ENCODE measurements at places on chromosomes 1 and 21. TPM values are rescaled to one million over a fixed set of nuclear protein-coding genes. Genes with fewer than 3 reads are reported as not detected.

Gene ADAMTSL4
- total RNA-seq: 0.25 TPM

Gene KCNA3
- 2.7 TPM for total RNA-seq

Gene SLAMF8
- total RNA-seq: not detected

Gene CHRNB2
- 44.9 TPM for total RNA-seq

Gene PLA2G4A
- total RNA-seq: not detected

Gene VANGL2
- 79.4 TPM for total RNA-seq

Gene SLC50A1
- 8.6 TPM for total RNA-seq

Gene IFI44L
- total RNA-seq: not detected

Gene DYNLT5
- 1.4 TPM for total RNA-seq

Data from glutamatergic neuron (in vitro differentiated cells).